ENCODE measurements at places on chromosomes 1 and 21.

GRCh38 chr1:176849281-176849680 is 315.2 kb downstream of the ASTN1 start:
- DNase-seq: no peak

- no peak for DNase-seq
These were observed 22.0 kb upstream of the PRDM15 start for GRCh38 chr21:41901099-41901498.

GRCh38 chr21:26784974-26785373 is 60.2 kb downstream of the ADAMTS1 start:
- no peak for DNase-seq

DNA sequence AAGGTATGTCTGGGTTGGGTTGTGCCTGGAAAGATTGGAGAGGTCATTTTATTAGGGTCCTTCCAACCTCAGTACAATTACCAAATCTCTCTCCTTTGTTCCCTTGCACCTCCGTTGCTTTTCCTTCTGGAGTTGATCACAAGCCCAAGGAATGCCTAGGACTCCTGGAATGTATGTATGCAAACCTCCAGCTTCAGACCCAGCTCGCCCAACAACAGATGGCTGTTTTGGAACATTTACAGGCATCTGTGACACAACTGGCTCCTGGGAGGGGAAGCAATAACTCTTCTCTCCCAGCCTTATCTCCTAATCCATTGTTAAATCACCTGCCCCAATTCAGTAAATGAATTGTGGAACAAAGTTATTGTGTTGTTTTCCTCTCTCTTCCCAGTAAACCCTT is 8.3 kb downstream of the TSACC start:
- peak; percentile 57 for DNase-seq

DNA sequence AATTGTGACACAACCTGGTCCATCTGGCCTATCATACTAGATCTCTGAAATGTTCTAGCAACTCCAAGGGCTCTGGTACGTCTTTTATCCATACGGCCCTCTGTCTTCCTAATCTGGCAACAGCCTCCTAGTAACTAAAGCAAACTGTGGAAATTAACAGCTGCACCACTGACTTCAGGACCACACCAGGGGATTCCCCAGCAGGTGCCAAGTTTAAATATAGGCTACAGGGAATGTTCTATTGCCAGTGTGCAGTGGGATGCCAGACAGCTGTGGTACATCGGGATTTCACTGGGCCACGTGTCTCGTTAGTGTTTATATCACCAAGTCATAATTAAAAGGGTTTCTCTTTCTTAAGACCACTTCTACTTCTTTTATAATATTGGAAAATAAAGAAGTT is 94.3 kb downstream of the RGS2 start:
- no peak for DNase-seq

- no peak for DNase-seq
These were observed 37.1 kb downstream of the EEIG2 start for GRCh38 chr1:108597041-108597440.

- peak; percentile 5 for DNase-seq
These were observed 405.0 kb upstream of the POU3F1 start for GRCh38 chr1:38451541-38451993.

GRCh38 chr1:85894651-85895050 is 186.4 kb upstream of the ZNHIT6 start:
- no peak for DNase-seq

DNA sequence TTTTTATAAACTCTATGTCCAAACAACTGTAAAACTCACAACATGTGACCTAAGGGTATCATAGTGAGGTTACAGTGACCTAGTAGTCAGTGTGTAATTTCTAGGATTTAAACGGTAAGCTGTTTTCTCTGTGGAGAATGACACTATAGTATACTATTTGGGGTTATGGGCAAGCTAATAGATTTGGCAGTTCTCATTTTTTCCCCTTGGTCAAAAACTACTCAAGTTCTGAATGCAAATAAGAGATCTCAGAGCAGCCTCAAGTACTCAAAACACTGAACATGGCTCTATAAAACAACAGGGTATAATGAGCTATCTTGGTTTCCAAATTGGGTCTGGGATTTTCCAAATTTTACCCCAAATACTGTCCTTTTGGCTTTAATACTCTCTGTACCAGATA is 88.5 kb upstream of the HMCN1 start:
- DNase-seq: no peak

- no peak for DNase-seq
These were observed 14.0 kb upstream of the LEMD1 start for GRCh38 chr1:205435578-205436573.

GRCh38 chr21:45988366-45989347 is 7.1 kb downstream of the COL6A1 start:
- no peak for DNase-seq

DNA sequence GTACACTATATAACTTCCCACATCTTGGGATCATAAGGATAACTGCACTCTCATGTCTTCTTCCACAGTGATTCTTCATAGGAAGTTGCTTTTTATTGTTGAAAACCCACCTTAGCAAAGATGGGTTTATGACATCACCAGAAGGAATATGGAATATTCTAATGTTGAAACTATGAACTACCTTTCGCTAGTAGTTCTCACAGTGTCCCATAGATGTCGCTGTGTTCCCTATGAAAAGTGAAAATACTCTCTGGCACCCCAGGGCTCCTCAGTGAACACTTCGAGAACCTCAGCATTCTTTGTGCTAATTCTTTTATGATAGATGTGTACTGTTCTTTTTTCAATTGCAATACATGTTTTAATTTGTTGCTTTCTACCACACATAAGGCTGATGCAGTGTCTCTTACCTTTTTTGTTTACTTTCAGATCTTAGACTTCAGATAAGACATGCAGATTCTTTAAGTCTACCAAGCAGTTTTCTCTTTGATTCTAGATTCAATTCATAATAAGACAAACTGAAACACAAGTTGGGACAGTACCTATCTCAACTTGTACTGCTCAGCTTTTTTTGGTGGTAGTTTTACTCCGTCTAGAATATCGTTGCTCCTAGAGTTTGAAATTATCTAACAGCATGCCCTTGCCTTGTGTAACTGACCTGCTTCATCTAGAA is 90.8 kb downstream of the GTF2B start:
- DNase-seq: no peak

GRCh38 chr1:22753481-22753971 is 42.9 kb downstream of the EPHB2 start:
- peak; percentile 64 for DNase-seq

GRCh38 chr1:101316256-101316655 is 79.4 kb downstream of the S1PR1 start:
- no peak for DNase-seq

- no peak for DNase-seq
These were observed 3.7 kb downstream of the PCSK9 start for GRCh38 chr1:55043011-55043410.

DNA sequence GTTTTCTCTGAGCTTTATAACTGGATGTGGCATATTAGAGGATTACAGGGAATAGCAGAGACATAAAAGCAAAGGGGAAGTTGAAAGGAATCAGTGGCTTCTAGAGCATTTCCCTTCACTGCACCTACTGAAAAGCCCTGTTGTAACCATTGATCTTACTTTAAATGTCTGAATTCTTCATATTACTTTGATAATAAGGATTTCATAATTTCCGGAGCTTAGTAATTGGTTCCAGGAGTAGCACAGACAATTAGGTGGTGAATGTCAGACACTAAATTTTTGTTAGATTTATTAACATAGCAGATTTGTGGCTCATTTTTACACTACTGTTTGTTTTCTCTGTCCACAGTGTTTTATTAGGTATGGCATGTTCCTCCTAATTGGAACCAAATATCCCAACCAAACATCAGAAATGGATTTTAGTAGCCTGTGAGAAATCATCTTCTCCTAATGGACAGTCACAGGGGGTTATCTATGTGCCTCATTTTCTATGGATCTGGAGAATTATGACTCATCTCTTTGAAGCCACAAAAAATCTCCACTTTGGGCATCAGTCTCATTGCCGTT is 100.5 kb downstream of the GIPC2 start:
- DNase-seq: peak; percentile 35

- no peak for DNase-seq
These were observed 133.2 kb upstream of the BARHL2 start for GRCh38 chr1:90850181-90850897.

- no peak for DNase-seq
These were observed 26.7 kb downstream of the NDC1 start for GRCh38 chr1:53811414-53811851.

- DNase-seq: no peak
These were observed 19.3 kb downstream of the PRKACB start for GRCh38 chr1:84163123-84163931.

DNA sequence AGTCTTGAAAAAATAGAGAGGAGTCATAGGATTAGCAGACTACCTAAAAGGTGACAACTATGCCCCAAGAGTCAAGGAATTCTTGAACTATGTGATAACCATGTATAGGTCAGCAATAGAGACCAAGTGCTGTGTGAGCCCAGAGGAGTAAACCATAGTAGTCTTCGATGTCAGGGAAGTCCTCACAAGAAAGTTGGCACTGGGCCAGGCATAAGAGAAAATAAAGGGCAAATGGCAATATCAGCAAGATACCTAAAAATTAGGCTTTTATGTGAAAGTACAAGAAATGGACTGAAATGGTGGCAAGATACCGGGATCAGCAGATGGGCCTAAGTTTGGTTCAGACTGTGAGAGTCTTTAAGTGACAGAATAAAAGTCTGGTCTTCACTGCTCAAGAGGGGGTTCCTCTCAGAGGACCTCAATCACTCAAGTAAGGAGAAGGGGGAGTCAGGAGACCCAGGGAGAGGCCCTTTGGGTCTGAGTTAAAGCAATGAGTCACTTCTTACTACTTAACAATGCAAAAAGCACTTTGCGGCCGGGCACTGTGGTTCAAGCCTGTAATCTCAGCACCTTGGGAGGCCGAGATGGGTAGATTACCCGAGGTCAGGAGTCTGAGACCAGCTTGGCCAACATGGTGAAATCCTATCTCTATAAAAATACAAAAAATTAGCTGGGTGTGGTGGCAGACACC is 95.0 kb downstream of the TEX35 start:
- no peak for DNase-seq

- DNase-seq: no peak
These were observed 13.6 kb upstream of the HAX1 start for GRCh38 chr1:154258784-154259183.

DNA sequence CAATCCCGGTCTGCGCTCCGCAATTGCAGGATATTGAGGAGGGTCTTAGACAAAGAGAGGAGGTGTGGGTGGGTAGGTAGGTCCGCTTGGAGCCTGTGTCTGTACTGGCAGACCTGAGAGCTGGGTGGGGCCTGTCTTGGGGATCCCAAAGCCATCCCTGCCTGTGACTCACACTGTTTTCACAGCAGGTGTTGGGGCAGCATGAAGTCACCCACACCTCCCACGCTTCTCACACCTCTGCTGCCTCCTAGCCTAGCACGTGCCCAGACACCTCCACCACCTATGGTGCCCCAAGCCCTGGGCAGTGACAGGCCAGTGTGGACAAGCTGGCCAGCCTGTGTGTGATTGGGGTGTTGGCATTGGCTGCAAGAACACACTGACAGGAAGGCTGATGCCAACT is 65.7 kb upstream of the ECE1 start:
- no peak for DNase-seq

DNA sequence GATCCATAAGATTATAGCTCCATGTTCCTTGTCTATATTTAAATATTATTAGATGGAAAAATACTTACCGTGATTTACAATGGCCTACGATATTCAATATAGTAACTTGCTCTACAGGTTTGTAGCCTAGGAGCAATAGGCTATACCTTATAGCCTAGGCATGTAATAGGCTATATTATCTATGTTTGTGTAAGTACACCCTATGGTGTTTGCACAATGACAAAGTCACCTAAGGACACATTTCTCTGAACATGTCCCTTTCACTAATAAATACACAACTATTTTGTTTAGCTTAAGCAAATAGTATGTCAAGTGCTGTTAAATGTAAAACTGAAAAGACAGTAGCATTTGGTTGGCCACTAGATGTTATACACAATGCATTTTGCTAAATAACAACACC is 248.9 kb upstream of the ADGRL4 start:
- no peak for DNase-seq
